ENCODE measurements at places on chromosomes 1 and 21. TPM values are rescaled to one million over a fixed set of nuclear protein-coding genes. Genes with fewer than 3 reads are reported as not detected.

CATSPERE gene
- 16.8 TPM for total RNA-seq

RGS18 gene
- total RNA-seq = 2.3 TPM

THEM4 gene
- total RNA-seq = 21.3 TPM

PRELP gene
- total RNA-seq = 117 TPM

HSPA6 gene
- 1.2 TPM for total RNA-seq

GRCh38 chr1:180343921-180344769, 114.1 kb downstream of the LHX4 start:
- no peaks in the 10 kb centered on the region for H3K36me3 ChIP-seq
- H3K27ac ChIP-seq = no peak overlapping the region
- no peak for DNase-seq
- H3K27me3 ChIP-seq = no peaks in the 10 kb centered on the region
- no peaks in the 10 kb centered on the region for H3K4me1 ChIP-seq

DNA sequence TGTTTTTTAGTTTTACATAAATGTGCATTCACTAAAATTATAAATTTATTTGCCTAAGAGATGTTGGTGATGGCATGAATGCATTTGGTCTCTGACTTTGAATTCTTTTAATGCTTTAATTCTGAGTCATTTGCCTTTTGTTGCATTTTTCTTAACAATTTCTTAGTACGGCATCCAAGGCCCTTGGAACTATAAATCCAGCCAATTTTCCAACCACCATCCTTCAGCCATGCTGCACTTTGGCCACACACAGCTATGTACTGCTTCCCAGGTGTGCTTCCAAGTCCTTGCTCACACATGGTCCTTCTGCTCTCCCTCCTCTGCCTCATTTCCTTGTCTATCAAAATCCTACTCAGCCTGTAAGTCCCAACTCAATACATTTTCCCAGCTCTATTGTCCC, 161.0 kb downstream of the DHRS3 start:
- H3K4me1 ChIP-seq = peaks cover 9% of the 10 kb centered on the region
- H3K27me3 ChIP-seq = no peaks in the 10 kb centered on the region
- DNase-seq = no peak
- peak overlapping the region; percentile 13 for H3K27ac ChIP-seq
- no peak overlapping the region for H3K4me3 ChIP-seq
- H3K36me3 ChIP-seq = no peaks in the 10 kb centered on the region

DNA sequence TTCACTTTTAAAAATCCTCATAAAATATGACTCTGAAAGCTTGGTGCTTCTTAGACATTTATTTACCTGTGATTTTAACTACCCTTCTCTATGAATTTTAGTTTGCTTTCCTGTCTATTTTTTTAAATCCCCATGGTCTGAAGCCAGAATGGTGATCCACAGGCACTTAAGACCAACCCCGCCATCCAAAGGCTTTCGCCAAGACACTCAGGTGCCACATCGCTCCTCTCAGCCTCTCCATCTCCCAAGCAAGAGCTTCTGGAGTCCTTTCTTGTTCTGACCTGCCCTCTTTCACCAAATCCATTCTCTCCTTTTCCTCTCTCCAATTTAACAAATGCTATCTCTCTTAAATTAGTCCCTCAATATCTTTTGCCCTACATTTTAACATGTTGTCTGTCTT, 464.6 kb downstream of the PCP4 start:
- no peaks in the 10 kb centered on the region for H3K4me1 ChIP-seq
- no peaks in the 10 kb centered on the region for H3K36me3 ChIP-seq
- no peak overlapping the region for H3K27ac ChIP-seq
- H3K27me3 ChIP-seq = no peaks in the 10 kb centered on the region
- no peak for DNase-seq
- no peak overlapping the region for H3K4me3 ChIP-seq

DNA sequence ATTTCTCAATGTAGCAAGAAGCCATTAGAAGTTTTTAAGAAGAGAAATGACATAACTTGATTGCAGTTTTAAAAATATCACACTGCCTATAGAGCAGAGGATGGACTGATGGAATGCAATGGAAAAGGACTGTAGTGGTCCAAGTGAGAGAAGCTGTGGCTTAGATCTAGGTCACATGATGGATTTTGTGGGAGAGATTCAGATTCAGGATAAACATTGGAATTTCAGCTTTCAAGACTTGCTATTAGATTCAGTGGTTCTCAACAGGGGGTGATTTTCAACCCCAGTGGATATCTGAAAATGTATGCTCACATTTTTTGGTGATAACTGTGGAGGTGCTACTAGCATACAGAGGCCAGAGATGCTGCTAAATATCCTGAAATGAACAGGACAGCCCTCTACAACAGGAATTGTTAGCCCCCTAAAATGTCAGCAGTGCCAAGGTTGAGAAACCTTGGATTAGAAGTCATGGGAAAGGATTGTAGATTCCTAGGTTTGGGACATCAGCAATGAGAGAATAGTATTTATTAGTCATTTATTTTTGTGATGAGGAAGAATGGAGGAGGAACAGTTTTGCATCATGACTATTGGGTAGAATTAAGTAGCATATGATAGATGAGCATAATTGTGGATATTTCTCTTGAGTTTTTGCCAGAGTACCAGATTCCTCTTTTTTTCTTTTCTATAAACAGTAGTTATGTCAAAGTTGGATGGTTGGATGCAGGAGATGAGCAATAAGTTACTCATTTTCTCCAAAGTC, 30.1 kb upstream of the KCNK2 start:
- no peaks in the 10 kb centered on the region for H3K4me1 ChIP-seq
- no peak overlapping the region for H3K27ac ChIP-seq
- DNase-seq = no peak
- H3K4me3 ChIP-seq = no peak overlapping the region
- H3K27me3 ChIP-seq = no peaks in the 10 kb centered on the region

DNA sequence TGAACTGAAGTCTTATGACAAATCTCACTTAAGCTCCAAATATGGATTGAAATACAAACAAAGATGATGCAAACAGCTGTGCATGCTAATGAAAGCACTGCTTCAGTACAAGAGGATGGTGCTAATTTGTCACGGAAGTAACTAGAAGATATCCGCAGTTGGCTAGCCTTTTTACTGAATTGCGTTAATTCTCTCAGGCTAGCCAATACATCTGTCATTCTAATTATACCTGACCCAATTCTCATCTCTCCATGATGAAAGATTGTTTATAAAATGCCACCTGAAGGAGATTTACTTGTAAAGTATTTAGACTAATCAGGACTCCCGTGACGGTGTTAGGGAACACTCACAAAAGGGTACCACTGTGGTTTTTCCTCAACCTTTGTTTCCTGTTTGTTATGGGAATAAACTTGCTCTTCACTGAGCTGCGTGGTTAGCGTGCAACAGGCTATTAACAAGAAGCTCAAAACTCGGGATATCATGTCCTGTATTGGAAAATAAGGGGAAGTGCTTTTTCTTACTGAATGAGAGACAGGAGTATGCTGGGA, 162.5 kb downstream of the APP start:
- H3K27me3 ChIP-seq = no peaks in the 10 kb centered on the region
- no peak overlapping the region for H3K4me3 ChIP-seq
- H3K27ac ChIP-seq = peak overlapping the region; percentile 2

DNA sequence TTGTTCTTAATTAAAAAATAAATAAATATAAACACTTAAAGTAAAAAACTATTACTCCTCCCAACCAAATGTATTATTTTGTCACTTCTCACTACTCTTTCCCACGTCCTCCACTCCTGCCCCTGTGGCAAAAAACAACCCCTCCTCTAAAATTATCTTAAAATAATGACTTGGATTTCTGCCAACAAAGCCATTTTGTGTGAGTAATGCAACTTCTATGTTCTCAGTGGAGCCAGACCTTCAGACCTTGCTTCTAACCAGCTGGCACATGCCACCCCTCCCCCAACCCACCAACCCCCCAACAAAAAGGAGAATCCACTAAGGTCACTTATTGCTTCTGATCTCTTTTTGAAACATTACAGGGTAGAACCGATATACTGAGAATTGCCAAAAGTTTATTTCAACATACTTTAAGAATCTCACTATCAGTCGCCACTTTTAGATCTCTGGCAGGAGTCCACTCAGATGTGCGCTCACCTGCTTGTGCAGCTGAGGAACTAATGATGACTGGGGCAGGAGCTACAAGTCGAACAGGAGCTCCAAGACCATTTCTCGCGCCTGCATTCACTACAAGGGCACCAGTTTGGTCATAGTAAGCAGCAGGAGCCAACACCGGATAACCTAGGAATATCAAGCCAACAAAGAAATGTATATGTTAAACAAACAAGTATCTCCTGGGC, 58.3 kb upstream of the SDC3 start:
- peaks cover 10% of the 10 kb centered on the region for H3K4me1 ChIP-seq
- no peak for DNase-seq
- H3K27ac ChIP-seq = peak overlapping the region; percentile 7
- no peak overlapping the region for H3K4me3 ChIP-seq

- H3K27me3 ChIP-seq = no peaks in the 10 kb centered on the region
- no peak overlapping the region for H3K27ac ChIP-seq
- no peaks in the 10 kb centered on the region for H3K36me3 ChIP-seq
- no peak for DNase-seq
- no peaks in the 10 kb centered on the region for H3K4me1 ChIP-seq
Observed at GRCh38 chr1:63442141-63442475, 74.7 kb downstream of the ALG6 start.

GRCh38 chr21:45291613-45292398, 4.1 kb upstream of the POFUT2 start:
- no peaks in the 10 kb centered on the region for H3K27me3 ChIP-seq
- peaks cover 29% of the 10 kb centered on the region for H3K4me1 ChIP-seq
- H3K27ac ChIP-seq = peak overlapping the region; percentile 89
- H3K4me3 ChIP-seq = no peak overlapping the region

GRCh38 chr1:171954361-171954760, 113.1 kb downstream of the DNM3 start:
- no peak for DNase-seq
- H3K4me3 ChIP-seq = no peak overlapping the region

DNA sequence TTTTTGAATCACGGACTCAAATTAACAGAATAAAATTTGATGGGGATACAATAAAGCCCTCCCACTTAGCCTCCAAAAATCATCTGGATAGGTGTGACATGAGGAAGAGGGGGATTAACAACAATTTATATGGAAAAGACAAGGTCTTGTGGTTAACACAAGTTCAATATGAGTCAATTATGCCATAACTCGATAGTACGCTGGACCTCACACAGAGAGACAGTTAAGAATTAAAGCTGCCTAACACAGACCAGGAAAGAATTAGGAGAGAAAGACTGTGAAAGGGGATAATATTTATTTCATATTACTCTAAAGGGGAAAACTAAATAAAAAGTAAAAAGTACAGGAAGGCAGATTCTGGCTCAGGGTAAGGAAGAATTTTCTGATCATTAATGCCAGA, 243.7 kb upstream of the LYPLAL1 start:
- no peaks in the 10 kb centered on the region for H3K27me3 ChIP-seq
- H3K27ac ChIP-seq = no peak overlapping the region
- H3K36me3 ChIP-seq = no peaks in the 10 kb centered on the region
- no peaks in the 10 kb centered on the region for H3K4me1 ChIP-seq
- H3K4me3 ChIP-seq = no peak overlapping the region
- no peak for DNase-seq
